Renal cortex interstitium (tissue), 15 donors: ENCODE measurements at places on chromosomes 5 and 9. TPM values are rescaled to one million over a fixed set of nuclear protein-coding genes. Genes with fewer than 3 reads are reported as not detected.

Gene C5orf52
- polyA plus RNA-seq, result not detected

Gene PLPP7
- polyA plus RNA-seq, result 2.6 TPM

Gene SPACA9
- polyA plus RNA-seq, result 9.6 TPM

Gene ADAM19
- polyA plus RNA-seq, result 8.7 TPM
